ENCODE measurements at places on chromosomes 7 and 10.

DNA sequence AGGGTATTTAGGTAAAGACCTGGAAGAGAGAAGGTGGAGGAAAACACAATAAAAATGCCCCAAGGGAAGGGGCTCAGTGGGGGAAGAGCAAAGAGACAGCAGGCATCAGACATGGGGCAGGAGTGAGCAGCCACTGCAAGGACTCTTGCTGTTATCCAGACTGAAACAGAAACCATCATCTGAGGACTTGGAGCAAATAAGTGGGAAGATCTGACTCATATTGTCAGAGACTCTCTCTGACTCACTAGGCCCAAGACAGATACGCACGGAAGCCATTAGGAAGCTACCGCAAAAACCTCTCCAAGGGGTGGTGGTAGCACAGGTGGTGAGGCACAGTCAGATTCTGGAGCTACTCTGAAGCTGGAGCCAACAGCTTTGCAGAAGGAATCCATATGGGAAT lies 110.7 kb downstream of the RNF32 start:
- DNase-seq: no peak

- no peak for DNase-seq
Measured at GRCh38 chr10:2464483-2464882, 602.9 kb upstream of the PFKP start.

- no peak for DNase-seq
Measured at GRCh38 chr7:139511315-139511714, 12.2 kb upstream of the CLEC2L start.

GRCh38 chr10:113127901-113128283 lies 177.8 kb downstream of the TCF7L2 start:
- DNase-seq: no peak

DNA sequence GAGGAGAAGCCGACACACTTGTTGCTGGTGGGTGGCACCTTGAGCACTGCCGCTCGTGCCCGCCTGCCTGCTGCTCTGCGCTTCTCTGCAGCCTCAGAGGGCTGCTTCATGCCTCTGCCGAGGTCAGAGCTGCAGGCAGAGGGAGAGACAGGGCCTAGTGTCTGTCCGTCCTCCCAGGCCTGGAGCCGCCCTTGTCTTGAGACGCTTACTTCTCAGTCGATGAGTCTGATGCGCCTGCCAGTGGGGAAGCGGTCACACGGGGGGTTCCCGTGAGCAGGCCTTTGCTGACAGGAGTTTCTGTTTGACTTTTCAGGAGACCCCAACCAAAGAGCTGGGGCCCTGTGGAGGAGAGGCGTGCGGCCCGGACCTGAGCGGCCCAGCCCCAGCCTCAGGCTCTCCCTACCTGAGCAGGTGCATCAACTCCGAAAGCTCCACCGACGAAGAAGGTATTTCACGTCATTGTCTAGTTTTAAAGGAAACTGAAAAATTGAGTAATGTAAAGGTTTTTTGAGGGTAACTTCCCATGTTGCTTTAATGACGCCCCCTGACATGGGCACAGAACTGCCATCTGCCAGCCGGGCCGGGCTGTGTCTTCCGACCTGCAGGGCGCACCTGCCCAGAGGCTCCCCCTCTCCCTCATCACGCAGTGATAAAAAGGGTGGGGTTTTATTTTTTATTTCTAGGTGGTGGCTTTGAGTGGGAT lies 7.8 kb upstream of the BHLHA15 start:
- no peak for DNase-seq

DNA sequence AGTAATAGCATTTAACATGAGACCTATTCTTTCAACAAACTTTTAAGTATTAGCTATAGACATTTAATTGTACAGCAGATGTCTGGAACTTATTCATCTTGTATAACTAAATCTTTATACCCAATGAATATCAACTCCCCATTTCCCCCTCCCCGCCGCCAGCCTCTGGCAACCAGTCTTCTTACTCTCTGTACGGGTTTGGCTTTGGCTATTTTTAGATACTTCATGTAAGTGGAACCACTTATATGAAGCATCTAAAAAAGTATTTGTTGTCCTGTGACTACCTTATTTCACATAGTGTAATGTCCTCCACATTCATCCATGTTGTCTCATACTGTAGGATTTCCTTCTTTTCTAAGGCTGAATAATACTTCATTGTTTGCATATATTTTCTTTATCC lies 60.8 kb downstream of the RAB18 start:
- DNase-seq: no peak

DNA sequence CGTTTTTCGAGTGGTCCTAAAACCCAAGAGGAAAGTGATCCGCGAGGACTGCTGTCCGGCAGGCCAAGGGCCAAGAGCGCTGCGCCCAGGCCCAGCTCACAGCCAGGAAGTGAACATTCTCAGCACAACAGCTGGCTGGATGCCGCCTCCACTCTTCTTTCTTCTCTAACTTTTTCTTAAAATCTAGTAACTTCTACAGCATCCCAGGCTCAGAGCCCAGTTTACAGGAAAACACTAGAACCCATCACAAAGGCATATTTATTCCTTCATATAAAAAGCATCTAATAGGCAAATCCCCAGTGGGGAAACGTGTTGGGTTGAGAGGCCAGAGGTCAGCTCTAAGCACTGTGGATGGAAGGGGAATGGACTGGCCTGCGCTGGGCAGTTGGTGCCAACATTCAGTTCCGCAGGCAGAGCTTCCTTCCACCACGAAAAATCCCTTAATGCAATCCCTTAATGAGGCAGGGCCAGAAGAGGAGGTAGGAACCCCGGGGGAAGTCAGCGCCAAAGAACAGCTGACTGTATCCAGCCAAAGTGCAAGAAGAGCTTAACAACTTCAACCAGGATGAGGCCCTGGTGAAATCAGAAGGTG lies 74.8 kb downstream of the ZRANB1 start:
- DNase-seq: no peak

DNA sequence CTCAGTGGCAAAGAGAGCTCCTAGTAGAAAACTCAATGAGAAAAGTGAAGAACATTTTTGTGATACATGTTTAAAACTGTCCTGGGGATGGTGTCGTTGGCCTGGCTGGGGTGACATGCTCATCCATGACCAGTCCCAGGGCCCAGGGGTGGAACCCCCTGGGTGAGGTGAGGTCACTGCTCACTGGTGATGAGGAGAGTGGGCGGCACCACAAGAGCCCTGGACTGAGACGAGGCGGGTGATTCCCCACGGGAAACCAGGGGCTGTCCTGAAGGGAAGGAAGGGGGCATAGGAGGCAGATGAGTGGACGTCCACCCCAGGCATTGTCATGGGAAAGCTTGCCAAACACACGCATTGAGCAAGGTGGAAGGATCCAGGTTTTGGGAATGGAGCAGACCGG lies 54.6 kb downstream of the HTR5A start:
- DNase-seq: no peak

DNA sequence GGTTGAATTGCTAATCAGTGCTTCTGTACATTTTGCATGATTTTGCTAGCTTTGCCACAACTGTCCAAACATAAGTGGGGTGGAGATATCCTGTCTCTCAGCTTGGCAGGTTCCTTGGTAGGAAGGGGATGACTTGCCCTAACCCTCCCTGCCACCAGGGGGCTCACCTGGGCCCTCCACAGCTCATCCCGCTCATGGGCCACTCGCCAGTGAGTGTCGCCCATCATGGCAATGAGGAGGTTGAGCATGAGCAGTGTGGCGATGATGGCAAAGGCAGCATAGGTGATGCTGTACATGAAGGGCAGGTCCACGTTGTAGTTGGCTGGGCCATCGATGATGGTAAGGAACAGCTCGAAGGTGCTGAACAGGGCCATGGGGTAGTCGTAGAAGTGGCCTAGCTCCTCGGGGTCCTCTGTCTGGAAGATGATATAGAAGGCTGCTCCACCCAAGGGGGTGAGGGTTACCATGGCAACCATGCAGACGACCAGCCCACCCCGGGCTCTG lies 12.2 kb downstream of the TRPV6 start:
- peak; percentile 16 for DNase-seq

GRCh38 chr7:111647881-111648280 lies 85.6 kb upstream of the IMMP2L start:
- DNase-seq: no peak

GRCh38 chr10:26361971-26362370 lies 76.2 kb upstream of the APBB1IP start:
- DNase-seq: no peak

All from NCI-H2081 (cell line).